ENCODE measurements at places on chromosomes 2 and 18.

- DNase-seq, result no peak
Observed at GRCh38 chr2:120494446-120494845, 148.5 kb downstream of the INHBB start.

- no peak for DNase-seq
Observed at GRCh38 chr2:45567974-45568789, 42.9 kb downstream of the SRBD1 start.

DNA sequence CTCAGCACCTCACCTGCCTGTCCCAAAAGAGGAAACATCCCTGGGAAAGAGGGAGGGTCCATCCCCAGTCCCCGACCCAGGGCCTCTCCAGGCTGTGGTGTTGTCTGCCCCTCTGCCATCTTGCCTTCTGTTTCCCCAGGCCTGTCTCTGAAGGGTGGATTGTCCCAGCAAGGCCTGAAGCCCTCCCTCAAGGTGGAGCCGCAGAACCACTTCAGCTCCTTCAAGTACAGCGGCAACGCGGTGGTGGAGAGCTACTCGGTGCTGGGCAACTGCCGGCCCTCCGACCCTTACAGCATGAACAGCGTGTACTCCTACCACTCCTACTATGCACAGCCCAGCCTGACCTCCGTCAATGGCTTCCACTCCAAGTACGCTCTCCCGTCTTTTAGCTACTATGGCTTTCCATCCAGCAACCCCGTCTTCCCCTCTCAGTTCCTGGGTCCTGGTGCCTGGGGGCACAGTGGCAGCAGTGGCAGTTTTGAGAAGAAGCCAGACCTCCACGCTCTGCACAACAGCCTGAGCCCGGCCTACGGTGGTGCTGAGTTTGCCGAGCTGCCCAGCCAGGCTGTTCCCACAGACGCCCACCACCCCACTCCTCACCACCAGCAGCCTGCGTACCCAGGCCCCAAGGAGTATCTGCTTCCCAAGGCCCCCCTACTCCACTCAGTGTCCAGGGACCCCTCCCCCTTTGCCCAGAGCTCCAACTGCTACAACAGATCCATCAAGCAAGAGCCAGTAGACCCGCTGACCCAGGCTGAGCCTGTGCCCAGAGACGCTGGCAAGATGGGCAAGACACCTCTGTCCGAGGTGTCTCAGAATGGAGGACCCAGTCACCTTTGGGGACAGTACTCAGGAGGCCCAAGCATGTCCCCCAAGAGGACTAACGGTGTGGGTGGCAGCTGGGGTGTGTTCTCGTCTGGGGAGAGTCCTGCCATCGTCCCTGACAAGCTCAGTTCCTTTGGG is 47.2 kb downstream of the BOLA3 start:
- no peak for DNase-seq

DNA sequence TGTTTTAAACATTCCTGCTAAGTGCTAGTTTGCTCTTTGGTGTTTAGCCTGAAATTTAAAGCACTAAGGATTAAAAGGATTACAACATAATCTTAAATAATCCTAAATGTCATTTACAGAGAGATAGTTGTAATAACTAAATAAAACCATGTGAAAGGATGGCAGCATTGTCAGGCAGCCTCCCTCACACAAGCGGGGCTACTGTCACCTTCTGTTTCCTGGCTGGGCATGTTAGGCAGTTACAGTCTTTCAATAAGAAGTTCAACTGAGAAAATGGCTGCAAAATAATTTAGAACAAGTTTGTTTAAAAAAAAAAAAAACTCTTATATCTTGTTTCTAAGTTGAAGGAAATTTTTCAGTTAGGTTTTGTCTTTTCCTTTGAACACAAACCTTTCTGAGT is 124.9 kb downstream of the ARHGAP15 start:
- DNase-seq, result no peak

GRCh38 chr2:54374591-54375364 is 81.3 kb upstream of the SPTBN1 start:
- no peak for DNase-seq

DNA sequence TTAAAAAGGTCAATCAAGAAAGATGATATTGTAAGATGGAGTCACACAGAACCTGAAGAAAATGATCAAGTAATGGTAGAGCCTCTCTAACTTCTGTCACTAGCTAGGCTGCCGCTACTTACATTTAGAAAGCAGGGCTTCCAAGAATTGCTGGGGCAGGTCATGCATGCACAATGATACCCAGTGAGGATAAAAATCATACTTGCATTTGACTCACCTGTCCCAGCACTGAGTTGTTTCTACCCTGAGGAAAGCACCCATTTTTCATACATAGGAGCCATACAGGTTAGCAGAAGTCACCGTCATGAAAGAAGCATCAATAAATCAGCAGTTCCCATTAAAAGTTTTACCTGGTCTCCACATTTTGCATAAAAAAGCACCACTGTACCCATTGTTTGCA is 662.3 kb upstream of the FANCL start:
- no peak for DNase-seq

GRCh38 chr2:205053827-205054410 is 508.6 kb downstream of the PARD3B start:
- DNase-seq, result no peak
